Suppressor macrophage (primary cell): ENCODE measurements at places on chromosomes 1 and 21.

- no peak for DNase-seq
Observed at GRCh38 chr1:211320980-211321379, 5.7 kb upstream of the TRAF5 start.

GRCh38 chr1:3663999-3664699 is 11.8 kb downstream of the TP73 start:
- DNase-seq = no peak

DNA sequence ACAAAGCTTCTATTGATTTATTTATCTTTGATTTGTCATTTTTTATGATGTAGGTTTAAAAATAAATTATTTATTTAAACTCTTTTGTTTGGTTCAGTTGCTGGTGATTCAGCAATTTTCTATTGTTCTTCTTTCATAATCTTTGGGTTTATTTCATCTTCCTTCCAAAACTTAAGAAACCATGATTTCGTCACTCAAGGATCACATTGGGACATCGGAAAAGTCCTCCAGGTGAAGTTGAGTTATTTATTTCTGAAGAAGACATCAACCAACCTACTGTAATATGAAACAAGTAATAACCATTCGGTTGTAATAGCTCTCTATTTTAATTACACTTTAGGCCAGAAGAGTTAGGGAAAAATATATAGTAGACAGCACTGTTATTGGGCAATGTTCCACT is 23.0 kb upstream of the WLS start:
- DNase-seq = peak; percentile 46

DNA sequence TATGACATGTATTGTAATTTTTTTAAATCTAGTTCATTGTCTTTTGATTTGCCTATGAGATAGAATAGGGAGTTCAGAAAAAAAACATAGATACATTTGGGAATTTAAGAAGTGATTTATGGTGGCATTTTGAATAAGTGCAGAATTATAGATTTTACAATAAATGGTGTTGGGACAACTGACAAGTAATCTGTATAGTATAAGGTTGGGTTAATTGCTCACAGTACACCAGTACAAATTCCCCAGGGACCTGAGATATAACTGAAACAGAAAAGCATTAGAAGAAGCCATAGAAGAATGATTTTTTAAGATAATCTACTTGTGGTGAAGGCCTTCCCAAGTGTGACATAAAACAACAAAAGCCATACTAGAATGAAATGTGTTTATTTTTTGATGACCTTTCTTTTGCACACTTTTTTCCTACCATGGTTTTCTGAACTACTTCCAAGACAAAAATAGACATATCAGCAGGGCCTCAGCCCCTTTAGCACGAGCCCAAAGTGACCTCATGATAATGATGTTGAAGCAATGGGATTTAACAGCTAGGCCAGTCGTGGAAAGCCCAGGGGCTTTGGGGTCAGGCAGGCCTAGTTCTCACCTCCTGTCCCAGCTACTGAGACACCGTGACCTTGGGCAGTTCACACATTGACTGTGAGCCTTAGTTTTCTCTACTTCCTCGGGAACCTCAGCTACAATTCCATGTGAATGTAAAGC is 87.4 kb downstream of the GREM2 start:
- DNase-seq = no peak

- no peak for DNase-seq
Observed at GRCh38 chr1:82399093-82399492, 598.4 kb downstream of the ADGRL2 start.

DNA sequence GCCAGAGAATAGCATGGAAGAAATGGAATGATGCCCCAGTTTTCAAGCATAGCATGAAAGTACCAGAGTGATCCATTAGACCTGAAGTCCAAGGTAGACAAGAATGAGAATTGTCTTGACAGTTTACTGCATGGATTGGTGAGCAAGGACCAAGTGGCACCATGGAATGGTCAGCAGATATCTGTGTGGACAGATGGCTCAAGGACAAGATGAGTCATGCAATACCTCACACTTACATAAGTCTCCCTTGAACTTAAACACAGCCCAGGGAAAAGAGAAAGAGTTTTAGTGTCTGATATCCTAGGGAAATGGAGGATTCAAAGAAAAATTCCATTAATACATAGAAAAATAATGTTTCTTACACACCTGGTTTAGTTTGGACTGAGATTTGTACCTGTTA is 195.2 kb downstream of the MRPL39 start:
- DNase-seq = no peak

- no peak for DNase-seq
Observed at GRCh38 chr1:195608883-195609282, 999.4 kb downstream of the KCNT2 start.

- DNase-seq = peak; percentile 75
Observed at GRCh38 chr1:89692601-89693521, 59.9 kb downstream of the LRRC8C start.

- no peak for DNase-seq
Observed at GRCh38 chr1:175885326-175885725, 141.9 kb upstream of the TNR start.

DNA sequence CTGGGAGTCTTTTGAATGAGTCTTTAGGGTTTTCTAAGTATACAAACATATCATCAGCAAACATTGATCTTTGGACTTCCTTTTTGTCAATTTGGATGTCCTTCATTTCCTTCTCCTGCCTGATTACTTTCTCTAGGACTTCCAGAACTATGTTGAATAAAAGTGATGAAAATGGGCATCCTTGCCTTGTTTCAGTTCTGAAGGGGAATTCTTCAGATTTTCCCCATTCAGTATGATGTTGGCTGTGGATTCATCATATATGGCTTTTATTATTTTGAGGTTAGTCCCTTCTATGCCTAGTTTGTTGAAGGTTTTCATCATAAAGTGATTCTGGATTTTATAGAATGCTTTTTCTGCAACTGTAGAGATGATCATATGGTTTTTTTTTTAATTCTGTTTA is 42.0 kb downstream of the KMO start:
- DNase-seq = no peak

- DNase-seq = peak; percentile 76
Observed at GRCh38 chr1:36389999-36390398, 4.3 kb upstream of the STK40 start.

GRCh38 chr1:177627148-177627910 is 342.5 kb downstream of the SEC16B start:
- DNase-seq = no peak

DNA sequence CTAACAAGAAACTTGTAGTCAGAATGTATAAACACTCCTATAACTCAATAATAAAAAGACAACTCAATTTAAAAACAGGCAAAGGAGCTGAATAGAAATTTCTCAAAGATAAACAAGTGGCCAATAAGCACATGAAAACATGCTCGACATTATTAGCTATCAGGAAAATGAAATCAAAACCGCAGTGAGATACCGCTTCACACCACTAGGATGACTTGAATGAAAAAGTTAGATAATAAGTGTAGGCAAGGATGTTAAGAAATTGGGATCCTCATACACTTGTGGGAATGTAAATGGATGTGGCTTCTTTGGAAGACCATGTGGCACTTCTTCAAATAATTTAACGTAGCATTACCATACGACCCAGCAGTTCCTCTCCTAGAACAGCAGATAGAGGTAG is 8.9 kb downstream of the RALGPS2 start:
- no peak for DNase-seq

DNA sequence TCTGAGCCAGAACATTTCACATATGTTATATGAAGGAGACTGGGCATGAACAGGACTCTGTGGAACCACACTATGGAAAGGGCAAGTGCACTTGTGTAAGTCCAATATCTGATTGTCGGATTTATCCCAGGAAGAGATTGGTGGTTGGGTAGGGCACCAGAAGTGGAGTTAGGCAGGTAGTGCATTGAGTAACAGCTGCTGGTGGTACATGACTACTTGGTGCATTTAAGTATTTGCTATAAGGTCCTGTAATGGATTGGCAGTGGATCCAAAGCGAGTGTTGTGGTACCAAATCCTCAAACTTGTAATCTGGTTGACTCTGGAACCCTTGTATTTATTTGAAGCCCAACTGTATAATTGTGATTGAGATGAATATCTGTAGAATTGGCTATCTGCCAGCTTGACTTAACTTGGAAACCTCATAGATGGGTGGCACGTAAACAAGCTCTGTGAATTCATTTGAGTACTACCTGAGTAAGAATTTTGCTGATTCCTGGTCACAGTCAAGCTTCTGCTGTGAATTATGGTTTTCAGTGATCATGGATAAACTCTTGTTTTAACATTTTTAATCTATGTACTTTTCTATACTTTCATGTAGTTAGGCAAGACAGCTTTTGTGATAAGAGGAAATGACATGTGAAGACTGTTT is 21.1 kb downstream of the UBAP2L start:
- peak; percentile 15 for DNase-seq

DNA sequence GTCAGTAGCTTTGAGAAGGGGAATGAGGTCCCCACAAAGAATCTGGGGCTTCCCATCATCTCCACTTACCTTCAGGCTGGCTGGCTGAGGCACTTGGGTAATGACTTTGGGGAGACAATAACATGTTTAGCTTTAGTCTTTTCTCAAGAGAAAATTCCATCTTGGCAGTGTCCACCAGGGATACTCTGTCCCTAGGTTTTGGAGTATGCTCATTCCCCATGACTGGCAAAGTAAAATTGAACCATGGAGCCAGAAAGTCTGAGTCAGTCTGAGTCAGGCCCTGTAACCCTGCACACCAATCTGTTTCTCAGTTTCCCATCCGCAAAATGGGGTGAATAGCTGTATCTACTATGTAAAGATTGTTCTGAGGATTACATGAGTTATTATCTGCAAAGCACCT is 28.2 kb downstream of the RUNX1 start:
- DNase-seq = no peak

DNA sequence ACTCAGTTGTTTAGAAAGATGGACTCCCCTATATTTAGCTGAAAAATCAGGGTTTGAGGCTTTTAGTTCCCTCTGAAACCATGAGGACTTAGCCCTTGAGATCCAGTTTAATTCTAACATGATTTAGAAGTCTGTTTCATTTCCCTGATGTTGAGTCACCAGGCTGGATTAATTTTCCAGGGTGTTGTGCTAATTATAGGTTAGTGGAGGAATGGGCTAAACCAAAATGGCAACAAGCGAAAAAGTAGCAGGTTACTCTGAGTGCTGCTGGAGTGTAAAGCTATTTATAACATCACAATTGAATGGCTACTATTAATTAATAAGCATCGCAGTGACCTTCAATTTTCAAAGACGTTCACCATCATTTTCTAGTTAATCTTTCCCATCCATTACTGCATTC is 15.5 kb upstream of the USP24 start:
- DNase-seq = no peak

DNA sequence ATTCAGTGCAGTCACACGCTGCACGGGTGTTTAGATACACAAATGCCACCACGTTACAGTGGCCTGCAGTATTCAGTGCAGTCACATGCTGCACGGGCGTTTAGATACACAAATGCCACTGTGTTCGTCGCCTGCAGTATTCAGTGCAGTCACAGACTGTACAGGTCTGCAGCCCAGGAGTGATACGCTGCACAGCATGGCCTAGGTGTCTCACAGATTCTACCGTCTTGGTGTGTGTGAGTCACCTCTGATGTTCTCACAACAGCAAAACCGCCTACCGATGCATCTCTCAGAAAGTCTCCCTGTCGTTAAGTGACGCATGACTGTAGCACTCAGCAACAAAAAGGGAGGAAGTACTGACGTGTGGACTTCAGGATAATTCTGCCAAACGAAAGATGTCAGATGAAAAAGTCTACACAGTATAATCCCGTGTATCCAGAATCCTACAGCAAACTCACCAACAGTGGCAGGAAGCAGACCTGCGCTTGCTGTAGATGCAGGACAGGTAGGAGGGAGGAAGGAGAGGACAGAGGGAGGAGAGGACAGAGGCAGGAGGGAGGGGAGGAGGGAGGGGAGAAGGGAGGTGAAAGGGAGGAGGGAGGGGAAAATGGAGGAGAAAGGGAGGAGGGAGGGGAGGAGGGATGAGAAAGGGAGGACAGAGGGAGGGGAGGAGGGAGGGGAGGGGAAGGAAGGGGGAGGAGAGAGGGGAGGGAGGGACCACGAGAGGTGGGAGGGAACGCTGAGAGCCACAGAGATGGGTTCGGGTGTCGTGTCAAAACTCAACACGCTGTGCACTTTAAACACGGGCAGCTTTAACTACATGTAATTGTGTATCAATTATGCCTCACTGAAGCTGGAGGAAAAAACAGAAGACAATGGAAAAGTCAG is 36.3 kb upstream of the PCBP3 start:
- no peak for DNase-seq

DNA sequence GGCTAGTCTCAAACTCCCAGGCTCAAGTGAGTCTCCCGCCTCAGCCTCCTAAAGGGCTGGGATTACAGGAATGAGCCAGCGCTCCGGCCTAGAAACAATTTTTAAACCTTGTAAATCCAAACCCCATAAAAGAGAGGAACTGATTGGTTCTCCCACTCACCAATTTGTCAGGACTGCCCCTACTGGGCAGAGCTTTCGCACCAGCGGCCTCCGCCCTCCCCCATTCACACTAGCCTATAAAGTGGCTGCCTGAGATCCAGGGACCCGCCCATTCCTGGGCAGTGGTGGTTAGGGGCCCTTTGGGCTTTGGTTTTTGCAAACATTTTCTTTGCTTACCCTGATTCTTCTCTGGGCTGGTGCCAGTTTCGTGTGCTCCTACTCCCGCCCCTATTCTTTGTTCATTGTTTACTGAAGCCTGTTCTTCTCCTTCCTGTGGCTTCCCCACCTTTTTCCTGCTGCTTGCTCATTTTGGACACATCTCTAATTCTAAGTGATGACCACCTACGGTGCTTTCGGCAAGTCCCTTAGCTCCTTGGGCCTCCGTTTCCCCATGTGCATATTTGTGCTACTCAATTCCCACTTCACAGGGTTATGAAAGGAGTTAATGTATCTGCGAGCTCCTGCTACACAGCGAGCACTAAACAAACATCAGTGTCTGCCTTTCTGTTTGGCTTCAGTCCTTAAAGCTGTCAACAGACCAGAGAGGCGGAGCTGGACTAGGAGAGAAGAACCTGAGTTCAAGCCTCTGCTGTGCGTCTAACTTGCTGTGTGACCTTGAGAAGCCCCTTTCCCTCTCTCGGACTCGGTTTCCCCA is 39.8 kb upstream of the CLIC4 start:
- peak; percentile 57 for DNase-seq

- no peak for DNase-seq
Observed at GRCh38 chr1:36534711-36535412, 52.1 kb upstream of the CSF3R start.

GRCh38 chr1:167548059-167548932 is 5.3 kb downstream of the CREG1 start:
- DNase-seq = peak; percentile 61

DNA sequence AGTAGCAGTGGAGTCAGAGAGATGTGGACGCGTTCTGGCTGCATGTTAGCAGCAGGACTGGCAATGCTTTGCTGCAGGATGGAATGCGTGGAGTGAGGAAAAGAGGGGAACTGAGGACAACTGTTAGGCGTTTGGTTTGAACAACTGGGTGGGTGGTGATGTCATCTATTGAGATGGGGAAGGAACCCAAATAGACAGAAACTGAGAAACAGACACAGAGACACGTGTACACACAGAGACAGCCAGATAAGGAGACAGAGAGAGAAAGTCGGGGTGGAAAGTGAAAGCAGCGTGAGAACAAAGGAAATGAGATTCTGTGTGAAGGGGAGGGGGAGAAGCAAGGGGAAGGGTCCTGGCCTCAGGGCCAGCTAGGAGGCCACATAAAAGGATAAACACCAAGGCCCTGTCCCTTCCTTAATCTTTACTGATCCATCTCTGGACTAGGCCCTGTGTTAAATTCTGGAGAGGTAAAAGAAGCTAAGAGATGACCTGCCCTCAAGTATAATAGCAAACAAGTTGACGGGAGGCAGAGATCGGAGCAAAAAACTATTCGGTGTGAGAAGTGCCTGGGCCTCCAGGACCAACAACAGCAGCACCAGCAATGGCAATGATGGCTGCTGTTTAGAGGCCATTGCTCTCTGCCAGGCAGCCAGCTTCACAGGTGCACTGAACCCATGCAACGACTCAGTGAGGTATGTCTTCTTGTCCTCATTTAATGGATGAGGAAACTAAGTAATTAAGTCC is 31.6 kb downstream of the VWA5B1 start:
- DNase-seq = peak; percentile 9
